Colonic mucosa (tissue), 4 donors: ENCODE measurements at places on chromosomes 6 and 20. TPM values are rescaled to one million over a fixed set of nuclear protein-coding genes. Genes with fewer than 3 reads are reported as not detected.

UST gene
- 2.7 TPM for total RNA-seq

TRIM15 gene
- 26.8 TPM for total RNA-seq

DNA sequence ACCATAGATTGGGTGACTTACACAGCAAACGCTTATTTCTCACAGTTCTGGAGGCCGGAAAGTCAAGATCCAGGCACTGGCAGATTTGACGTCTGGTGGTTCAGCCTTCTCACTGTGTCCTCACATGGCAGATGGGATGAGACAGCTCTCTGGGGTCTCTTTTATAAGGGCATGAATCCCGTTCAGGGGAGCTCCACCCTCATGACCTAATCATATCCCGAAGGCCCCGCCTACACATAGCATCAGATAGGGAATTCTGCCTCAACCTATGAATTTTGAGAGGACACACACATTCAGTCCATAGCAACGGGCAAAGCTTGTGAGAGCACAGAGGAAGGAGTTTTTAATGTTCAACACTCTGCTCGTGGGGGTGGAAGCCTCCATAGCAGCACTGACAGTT lies 27.5 kb downstream of the DAAM2 start:
- no peaks in the 10 kb centered on the region for H3K4me1 ChIP-seq
- no peak overlapping the region for H3K4me3 ChIP-seq
- H3K36me3 ChIP-seq, result no peaks in the 10 kb centered on the region
- no peaks in the 10 kb centered on the region for H3K27me3 ChIP-seq
- H3K27ac ChIP-seq, result no peak overlapping the region
- no peak for DNase-seq

CHRNA4 gene
- not detected for total RNA-seq
